ENCODE measurements at places on chromosomes 12 and 14.
A peak's percentile ranks its signal among the peaks of the same experiment; 100 is the strongest.

DNA sequence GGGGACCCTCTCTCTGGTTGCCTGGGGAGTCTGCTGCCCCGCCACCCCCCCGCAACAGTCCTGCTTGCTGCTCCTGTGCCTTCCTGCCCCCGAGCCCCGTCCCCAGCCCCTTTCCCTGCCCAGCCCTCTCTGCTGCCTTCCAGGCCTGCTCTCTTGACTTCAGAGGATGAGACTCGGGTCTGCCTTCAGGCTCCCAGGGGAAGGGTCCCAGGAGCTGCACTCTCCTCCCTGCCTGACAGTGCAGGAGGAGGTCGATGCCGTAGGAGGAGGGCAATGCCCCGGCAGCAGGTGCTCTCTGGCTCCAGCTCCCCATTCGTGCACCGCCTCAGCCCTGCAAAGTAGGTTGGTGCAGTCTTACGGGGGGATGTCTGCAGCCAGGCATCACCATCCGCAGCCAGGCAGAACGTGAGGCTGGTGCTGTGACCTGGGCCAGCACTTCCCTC, 185.1 kb upstream of the C14orf180 start:
- DNase-seq = no peak

- DNase-seq = no peak
These were observed 659.8 kb downstream of the VRK1 start for GRCh38 chr14:97456958-97457357.

GRCh38 chr14:102819747-102820330, 42.6 kb downstream of the TRAF3 start:
- peak; percentile 20 for DNase-seq

- peak; percentile 75 for DNase-seq
These were observed 104.5 kb upstream of the MED13L start for GRCh38 chr12:116381744-116382685.

DNA sequence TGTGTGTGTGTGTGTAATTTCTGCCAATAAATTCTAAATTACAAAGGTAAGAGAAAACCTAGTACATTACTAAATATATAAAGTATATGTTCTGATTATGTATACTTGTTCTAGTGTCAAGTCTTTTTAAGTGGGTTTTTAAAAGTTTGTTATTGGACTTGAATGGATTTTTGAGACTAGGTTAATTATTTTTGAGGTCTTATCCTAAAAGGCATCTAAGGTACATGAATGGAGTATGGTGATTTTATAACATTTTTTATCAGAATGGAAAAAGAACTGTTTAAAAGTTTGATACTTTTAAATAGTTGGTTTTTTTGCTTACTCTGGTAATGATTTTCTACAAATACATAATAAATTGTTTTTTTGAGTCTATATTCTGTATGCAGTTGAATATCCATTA, 22.5 kb upstream of the TMPRSS12 start:
- DNase-seq = no peak

DNA sequence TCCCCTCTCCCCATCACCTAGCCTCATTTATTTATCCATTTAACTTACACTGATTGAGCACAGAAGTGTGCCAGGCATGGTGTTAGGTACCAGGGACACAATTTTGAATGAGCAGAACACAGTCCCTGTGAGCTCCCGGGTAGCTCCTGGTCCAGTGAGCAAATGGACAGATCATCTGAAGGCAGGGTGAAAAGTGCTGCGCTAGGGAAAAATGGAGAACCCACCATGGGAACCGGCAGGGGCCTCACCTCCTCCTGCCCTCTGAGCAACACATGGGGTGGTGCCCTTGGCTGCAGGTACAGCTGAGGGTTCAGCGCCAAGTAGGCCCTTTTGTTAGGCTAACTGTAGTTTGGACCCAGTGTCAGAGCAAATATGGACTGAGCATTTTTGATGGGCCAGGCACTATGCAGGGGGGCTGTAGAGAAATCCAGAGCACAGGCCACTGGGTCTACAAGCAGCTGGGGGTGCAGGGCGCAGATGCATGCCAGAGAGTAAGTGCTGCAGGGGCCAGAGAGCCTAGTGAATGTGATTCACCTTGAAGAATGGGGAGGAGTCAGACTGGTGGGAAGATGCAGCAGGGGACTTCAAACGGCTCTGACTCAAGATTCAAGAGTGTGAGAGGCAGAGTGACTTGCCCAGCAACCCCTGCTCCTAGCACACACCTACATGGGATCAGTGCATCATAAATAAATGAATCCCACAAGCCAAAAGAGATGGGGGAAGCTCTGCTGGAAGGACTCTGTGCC, 28.2 kb downstream of the LTBP2 start:
- no peak for DNase-seq

- DNase-seq = peak; percentile 74
These were observed 106.0 kb upstream of the TMTC1 start for GRCh38 chr12:29889737-29890136.

GRCh38 chr14:80987235-80988032, 32.0 kb downstream of the TSHR start:
- DNase-seq = peak; percentile 79

DNA sequence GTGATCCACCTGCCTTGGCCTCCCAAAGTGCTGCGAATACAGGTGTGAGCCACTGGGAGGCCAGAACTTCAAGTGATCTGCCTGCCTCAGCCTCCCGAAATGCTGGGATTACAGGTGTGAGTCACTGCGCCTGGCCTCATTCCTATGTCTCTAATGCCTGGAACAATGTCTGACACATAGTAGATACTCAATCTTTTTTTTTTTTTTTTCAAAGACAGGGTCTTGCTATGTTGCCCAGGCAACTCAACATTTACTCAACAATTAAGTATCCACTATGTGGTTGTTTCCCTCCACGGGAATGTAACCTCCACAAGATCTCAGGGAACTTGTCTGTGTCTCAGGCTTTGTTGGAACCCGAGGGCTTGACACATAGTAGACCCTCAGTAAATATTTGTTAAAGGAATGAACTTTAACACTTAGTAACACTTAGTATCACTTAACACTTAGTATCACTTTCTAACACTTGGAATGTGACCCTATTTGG, 3.0 kb upstream of the TMEM120B start:
- DNase-seq = peak; percentile 41

DNA sequence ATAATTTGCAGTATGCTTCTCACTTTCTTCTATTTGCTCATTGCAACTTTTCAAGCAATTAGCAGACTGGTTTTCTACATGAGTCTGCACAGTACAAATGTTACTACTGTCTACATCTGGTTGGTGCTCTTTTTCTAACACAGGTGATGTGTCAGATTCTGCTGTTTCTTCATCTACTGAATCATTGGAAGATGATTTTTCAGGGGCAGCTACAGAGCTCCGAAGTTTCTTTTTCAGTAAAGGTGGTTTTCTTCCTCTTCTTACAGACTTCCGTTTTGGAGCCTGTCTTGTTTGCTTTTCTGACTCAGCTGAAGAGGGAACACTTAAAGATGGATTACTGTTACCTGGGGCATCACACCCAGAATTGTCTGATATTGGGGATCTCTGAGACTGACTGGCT, 62.1 kb downstream of the SCAF11 start:
- no peak for DNase-seq

DNA sequence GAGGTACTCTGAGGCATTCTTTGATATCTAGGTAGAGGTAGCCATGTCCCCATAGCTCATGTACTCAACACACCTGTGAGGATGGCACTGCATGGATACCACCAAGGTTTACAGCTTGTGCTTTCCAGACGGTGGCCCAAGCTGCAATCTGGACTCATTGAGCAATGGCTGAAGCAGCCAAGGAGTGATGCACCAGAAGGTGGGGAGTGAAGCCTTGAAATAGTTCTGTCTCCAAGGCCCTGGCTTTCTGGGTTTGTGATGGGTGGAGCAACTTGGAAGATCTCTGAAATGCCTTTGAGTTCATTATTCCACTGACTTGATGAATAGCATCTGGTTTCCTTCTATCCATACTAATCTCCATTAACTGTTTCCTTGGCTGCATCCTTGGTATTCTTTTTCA, 290.0 kb upstream of the NOVA1 start:
- no peak for DNase-seq

DNA sequence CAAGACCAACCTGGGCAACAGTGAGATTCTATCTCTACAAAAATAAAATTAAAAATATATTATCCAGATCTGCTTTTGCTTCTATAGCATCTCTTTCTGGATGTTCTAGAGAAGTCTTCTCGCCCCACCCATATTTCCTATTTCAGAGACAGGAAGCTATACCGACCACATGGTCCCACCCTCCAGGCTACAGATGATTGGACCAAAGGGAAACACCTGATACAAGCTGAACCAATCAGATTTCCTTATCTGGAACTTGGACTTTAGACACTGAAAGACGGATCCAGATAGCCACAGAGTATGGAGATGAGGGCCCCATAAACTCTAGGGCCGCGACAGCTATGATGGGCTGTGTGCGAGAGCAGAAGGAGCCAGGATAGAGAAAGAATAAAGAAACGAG, 48.7 kb downstream of the CCDC60 start:
- DNase-seq = no peak

- DNase-seq = peak; percentile 31
These were observed 19.4 kb upstream of the LIMA1 start for GRCh38 chr12:50302686-50303085.

DNA sequence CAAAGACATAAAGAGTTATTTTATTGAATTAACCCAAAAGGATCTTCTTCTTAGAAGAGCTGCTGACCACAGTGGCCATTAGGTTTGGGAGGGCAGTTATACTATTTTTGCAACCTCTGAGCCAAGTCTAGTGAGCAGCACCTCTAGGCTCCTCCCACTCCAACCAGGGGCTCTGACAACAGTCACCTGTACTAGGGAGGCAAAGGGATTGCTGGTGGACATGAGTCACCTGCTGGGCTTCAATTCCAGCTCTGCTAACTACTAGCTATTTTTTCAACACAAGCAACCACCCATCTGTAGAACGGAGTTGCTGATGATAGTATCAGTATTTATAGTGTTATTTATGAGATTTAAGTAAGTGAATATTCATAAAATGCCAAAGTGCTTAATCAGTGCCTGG, 166.0 kb downstream of the KLHL28 start:
- DNase-seq = no peak

- DNase-seq = no peak
These were observed 898.3 kb downstream of the VRK1 start for GRCh38 chr14:97695456-97695981.

All from myocyte (in vitro differentiated cells).